Airway epithelial cell (primary cell): ENCODE measurements at places on chromosomes 3 and 15. TPM values are rescaled to one million over a fixed set of nuclear protein-coding genes. Genes with fewer than 3 reads are reported as not detected.

Gene MAP6D1
- total RNA-seq = 3.7 and 4.2 TPM in 2 replicates

Gene IQGAP1
- 147 and 194 TPM in 2 replicates for total RNA-seq

Gene ALPK3
- 0.28 and 0.42 TPM in 2 replicates for total RNA-seq

Gene CMTM8
- total RNA-seq = 6.9 and 7.8 TPM in 2 replicates

Gene SLC22A13
- 0.07 TPM in 1 of 2 replicates, not detected in the other for total RNA-seq

Gene RTP1
- total RNA-seq = not detected in 2 replicates

Gene MED12L
- 0.05 and 0.07 TPM in 2 replicates for total RNA-seq

Gene CA12
- 113 and 131 TPM in 2 replicates for total RNA-seq

Gene PARP15
- 0.07 and 0.19 TPM in 2 replicates for total RNA-seq

Gene WWTR1
- total RNA-seq = 35.9 and 48.5 TPM in 2 replicates

Gene GPR149
- total RNA-seq = not detected in 2 replicates
